Bronchial epithelial cell (primary cell): ENCODE measurements at places on chromosomes 3 and 15. TPM values are rescaled to one million over a fixed set of nuclear protein-coding genes. Genes with fewer than 3 reads are reported as not detected.
A peak's percentile ranks its signal among the peaks of the same experiment; 100 is the strongest.

Gene PLSCR5
- not detected in 2 replicates for total RNA-seq

Gene SIDT1
- total RNA-seq = 0.53 and 1.3 TPM in 2 replicates

DNA sequence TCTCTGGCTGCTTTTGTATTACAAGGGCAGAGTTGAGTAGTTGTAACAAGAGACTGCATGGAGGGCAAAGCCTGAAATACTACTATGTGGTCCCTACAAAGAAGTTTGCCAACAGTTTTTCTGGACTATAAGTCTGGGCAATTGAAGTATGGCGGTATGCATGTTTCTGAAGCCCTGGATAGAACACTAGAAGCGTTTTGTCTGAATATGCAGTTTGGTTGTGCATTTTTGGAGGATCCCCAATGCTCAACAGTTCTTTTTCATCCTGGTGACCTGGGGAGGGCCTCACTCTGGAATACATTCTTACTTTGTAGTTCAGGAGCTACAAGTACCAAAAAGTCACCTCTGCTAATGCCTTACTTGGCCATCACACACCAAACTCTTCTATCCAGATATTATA, 29.6 kb downstream of the SH3GL3 start:
- DNase-seq = no peak

Gene LRRC31
- not detected in 2 replicates for total RNA-seq

DNA sequence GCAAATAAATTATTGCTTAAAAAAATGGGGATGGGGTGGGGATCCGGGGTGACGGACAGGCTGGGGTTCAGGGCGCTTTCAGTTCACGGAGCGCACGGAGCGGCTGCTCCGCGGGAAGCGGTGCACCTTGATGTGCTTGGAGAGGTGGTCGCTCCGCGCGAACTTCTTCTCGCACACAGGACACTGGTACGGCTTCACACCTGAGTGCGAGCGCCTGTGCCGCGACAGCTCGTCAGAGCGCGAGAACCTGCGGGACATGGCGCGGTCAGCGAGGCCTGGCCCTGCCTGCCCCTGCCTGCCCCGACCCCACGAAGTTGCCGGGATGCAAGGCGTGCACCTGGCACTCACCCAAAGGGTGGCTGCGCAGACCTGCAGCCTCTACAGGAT, 13.6 kb downstream of the KLF15 start:
- no peak for DNase-seq

GRCh38 chr3:173531602-173532001, 134.1 kb downstream of the NLGN1 start:
- no peak for DNase-seq

Gene PYGO1
- 1.1 and 1.3 TPM in 2 replicates for total RNA-seq

DNA sequence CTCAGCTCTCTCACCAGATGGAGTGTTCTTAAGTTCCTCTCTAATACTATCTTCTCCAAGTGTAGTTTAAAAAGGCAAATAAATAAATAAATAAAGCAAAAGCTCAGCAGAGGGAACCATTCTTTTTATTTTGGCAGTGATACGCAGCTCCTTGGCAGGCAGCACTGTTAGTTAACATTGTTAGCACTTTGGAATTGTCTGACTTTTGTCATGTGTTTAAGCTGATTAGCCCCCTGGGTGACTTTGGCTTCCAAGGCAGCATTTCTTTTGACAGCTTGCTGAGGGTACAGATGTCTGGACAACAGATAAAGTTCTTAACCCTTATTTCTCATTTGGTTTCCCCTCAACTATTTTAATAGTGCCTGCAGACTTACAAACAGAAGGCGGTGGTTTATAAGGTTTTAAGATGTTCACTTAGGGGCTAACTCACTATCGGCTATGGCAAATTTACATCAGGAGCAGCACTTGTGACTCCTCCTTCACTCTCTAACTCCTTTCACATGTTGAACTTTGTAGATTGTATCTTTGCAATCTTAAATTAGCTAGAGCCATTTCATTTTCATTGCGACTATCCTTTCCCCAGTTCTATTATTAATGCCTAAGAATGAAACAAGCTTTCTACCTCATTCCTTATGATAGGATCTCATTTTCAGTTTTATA, 213.4 kb downstream of the ZBBX start:
- DNase-seq = no peak

- no peak for DNase-seq
These were observed 139.5 kb downstream of the CNTN6 start for GRCh38 chr3:1232276-1232675.

Gene KCNH8
- not detected in 2 replicates for total RNA-seq

- peak; percentile 69 for DNase-seq
These were observed 110.0 kb downstream of the RAB11A start for GRCh38 chr15:65979316-65979715.

DNA sequence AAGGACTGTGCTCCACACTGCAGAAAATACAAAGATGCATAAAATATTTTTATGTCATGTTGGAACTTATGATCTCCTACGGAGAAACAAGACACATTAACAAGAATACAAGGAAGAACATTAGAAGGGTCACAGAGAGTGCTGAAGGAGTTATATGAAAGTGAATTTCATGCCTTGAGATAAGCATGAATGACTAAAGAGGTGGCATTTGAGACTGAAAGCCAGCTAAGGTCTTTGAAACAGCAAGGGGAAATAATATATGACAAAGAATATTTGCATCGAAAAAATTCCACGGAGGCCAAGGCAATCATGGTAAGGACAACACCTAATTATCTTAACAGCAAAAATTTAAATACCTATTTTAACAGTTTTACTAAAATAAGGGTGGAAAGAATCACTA, 12.5 kb downstream of the GSK3B start:
- DNase-seq = no peak

DNA sequence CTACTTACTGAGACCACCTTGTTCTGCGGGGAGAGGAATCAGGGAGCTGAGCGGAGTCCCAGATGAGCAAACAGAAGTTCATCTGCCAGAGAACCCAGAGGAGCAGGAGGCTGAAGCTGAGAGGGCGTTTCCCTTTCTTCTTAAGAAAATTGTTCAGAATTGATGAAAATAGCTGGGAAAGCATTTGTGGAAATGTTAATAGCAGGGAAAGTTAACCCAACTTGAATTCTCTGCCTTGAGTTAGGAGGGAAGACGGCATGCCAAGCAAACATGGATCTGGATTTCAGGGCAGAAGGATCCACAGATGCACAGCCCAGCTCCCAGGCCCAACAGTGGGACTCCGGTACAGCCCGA, 23.2 kb downstream of the CRABP1 start:
- DNase-seq = no peak

Gene PLA2G4E
- under 0.01 and 1.4 TPM in 2 replicates for total RNA-seq

DNA sequence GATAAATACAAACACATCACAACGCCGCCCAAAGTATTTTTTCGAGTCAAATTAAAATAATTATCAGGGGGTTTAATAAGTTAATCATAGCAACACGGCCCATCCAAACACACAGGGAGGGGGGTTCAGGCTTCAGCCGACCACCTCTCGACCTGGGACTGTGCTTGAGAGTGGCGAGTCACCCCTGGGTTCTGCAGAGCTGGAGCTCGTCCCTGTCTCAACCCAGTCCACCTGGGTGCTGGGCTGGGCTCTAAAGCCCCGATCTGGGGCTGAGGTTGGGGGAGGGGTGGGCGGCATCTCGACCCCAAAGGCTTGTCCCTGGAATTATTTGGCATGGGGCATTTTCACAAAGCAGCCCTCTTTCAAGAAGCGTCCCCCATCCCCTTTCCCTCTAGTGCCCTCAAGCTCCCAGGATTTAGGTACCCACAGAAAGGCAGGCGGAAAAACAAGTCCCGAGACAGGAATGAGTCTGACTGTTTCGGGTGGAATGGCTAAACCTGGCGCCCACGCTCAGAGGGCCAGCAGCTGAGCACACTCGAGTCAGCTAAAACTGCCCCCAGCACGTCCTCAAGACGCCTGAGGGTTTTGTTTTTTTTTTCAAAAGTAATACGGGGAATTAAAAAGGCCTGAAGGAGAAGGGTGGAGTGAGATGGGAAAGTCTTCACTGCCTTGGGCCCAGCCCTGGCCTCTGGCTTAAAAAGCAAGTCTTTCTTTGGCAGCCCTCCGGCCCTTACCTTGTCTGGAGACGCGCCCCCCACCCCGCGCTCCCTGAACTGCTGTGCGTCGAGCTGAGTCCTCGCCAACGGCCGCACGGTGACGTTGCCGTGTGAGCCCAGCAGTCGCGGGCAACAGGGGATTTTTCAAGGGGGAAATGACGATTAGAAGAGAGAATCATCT, 32.5 kb downstream of the NR2F2 start:
- DNase-seq = no peak

DNA sequence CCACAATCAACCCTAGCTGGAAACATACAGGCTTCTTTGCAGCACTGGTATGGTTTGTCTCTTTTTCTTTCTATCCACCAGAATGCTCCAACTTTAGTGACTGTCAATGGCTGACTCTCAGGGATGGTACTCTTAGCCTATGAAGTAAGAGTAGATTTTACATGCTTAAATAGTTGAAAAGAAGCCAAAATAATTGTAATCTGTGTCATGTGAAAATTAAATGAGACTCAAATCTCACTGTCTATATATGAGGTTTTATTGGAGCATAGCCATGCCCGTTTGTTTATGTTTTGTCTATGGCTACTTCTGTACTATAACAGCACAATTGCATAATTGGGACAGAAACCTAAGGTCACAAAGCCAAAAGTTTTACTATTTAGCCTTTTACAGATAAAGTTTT, 29.1 kb upstream of the PDZRN3 start:
- no peak for DNase-seq

DNA sequence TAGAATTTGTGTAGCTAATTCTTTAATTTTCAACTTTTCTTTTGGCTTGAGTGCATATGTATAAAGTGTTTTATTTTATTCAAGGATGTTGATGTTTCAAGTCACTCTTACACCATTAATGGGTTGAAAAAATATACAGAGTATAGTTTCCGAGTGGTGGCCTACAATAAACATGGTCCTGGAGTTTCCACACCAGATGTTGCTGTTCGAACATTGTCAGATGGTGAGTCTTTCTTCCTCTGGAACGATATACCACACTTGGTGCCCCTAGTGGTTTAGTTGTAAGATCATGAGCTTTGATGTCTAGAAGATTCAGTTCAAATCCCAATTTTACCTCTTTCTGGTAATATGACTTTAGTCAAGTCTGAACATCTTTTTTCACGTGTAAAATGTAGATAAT, 119.3 kb downstream of the HCN4 start:
- DNase-seq = no peak

Gene SMAD3
- 9.5 and 14.1 TPM in 2 replicates for total RNA-seq

Gene PPIP5K1
- 46.1 and 85.3 TPM in 2 replicates for total RNA-seq

DNA sequence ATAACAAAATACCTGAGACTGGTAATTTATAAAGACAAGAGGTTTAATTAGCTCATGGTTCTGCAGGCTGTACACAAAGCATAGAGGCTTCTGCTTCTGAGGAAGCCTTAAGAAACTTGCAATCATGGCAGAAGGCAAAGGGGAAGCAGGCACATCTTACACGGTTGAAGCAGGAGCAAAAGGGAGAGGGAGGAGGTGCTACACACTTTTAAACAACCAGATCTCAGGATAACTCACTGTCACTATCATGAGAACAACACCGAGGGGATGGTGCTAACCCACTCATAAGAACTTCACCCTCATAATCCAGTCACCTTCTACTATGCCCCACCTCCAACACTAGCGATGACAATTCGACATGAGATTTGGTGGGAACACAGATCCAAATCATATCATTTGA, 54.4 kb downstream of the ATP8B4 start:
- no peak for DNase-seq

DNA sequence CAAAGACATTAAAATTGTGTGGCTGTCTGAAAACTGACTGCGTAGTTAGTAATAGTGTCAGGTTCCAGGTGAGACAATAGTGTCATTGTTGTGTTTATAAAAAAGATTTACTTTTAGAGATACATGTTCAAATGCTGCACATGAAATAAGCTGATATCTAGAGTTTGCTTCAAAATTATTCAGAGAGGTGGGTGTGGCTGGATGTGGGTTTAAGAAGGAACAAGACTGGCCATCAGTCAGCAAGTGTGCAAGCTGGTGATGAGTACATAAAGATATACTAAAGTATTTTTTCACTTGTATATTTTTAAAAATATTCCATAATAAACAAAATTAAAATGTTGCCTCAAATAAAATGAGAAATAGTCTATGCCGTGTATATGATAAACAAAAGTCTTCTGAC, 190.6 kb downstream of the ARRDC4 start:
- DNase-seq = peak; percentile 27

DNA sequence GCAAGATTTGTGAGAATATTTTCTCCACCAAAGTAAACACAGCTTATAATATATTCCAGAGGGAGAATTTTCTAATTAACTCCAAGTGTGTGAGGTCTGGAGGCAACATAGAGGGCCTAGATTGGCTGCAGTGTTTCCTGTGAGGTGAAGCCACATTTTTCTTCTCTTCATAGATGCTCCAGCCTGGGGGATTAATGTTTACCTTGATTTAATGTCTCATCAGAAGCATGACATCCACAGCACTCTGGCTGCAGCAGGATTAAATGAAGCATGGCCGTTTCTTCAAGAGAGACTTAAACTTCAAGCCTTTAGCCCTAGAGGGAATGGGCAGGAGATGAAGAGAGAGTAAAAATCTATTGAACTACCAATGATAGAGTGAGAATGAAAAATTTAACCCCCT, 137.9 kb upstream of the ZBTB20 start:
- no peak for DNase-seq

DNA sequence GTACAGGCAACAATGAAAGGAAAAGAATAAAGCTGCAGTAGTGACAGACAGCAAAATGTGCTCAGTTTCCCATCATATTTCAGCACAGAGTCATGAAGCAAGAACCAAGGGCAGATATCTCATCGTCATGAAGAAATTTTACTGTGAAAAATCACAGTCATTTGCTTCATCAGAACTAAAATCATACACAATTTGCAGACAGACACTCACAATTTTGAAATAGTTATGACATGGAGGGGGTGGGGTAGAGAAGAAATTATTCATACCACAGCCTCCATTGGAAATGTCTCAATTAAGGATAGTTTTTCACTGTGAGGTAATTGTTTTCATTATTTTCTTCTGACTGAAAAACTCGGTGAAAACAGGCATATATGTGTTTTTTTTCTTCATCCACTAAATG, 78.8 kb upstream of the CNTN3 start:
- DNase-seq = no peak

Gene RBPMS2
- not detected in 2 replicates for total RNA-seq

Gene FGF7
- total RNA-seq = 0.13 and 4.7 TPM in 2 replicates

DNA sequence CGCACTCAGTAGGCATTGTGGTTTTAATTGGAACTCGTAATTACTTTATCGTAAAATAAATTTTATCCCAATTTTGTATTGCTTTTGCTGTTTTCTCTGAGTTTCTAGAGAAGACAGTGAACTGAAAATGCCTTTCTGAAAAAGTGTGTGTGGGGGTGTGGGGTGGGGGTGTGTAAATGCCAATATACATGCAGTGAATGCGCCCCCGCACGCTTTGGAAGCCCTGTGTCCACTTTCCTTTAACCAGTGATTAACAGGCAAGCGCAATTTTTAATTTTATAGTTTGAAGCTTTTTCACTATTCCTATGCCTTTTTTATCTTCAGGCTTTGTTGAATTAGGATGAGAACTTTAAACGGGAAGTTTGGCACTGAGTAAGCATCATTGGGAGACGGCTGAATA, 47.4 kb upstream of the GMNC start:
- no peak for DNase-seq

DNA sequence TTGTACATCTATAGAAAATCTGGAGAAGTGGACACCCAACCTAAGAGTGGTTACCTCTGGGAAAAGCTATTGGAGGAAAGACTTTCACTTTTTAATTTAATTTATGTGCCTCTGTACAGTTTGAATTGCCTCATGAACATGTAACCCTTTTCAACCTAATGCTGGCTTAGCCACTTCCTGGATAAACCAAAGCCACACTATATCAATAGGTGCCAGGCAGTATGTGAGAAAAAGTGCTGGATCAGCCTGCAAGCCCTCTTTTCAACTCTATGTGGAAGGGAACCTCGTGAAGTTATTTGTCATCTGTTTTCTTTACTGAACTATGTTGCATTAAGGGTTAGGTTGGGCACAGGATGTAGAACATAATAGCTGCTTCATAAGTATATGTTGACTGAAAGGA, 9.3 kb upstream of the TOPAZ1 start:
- DNase-seq = no peak

Gene SPSB4
- total RNA-seq = 0.26 and 0.38 TPM in 2 replicates
